ENCODE measurements at places on chromosomes 6 and 20.

GRCh38 chr6:64290867-64291266 lies 655.3 kb downstream of the PHF3 start:
- no peak for DNase-seq

DNA sequence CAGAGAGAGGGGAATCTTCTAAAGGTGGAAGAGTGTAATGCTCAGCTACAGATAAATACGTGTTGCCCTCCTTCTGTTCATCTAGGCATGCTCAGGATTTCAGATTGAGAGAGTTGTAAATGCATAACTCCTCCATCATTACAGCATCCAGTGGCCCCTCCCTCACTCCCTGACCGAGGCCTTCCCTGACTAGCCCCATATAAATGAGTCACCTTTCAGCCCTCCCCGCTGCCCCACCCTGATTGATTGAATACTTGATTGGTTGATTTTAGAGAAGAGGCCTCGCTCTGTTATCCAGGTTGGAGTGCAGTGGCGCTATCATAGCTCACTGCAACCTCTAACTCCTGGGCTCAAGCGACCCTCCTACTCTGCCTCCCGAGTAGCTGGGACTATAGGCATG lies 193.7 kb downstream of the EYA2 start:
- DNase-seq, result no peak

DNA sequence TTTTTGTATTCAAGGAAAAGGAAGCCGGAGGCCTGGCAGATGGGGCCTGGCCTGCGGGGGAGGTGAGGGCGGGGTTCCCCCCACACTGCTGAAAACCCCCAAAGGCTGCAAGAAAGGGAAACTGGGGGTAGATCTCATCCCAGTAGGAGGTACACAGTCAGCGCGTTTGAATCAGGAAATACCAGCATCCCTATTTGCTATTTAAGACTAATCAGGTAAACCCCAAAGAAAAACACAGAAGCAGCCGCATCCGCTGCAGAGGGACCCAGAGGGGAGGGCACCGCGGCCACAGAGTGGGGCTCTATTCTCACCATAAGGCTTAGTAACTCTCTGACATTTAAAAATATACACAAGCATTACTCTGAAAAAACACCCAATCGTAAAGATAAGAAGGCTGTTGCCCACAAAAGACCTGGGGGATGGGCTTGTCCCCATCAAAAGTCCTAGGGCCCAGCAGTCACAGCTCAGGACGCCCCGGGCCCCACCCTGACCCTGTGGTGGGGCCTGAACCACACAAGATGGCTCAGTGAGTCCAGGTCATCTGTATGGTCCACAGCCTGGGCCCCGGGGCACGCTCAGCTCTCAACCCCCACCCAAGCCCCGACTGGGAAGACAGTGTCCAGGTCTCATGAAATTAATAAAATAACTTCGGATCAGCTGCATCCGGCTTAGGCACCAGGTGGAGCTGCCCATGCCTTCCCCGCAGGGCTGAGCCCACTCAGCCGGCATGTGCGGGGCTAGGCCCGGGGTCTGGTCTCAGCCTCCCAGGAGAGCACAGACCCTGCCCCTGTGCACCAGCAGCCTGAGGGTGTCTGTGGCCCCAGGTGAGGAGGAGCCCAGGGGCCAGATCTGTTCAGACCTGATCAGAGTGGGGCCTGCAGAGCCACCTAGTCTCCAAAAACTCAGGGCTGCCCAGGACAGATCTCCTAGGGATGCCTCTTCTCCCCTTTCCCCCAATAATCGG lies 31.0 kb downstream of the KCNQ2 start:
- DNase-seq, result peak; percentile 89

GRCh38 chr6:106614592-106615257 lies 14.6 kb downstream of the RTN4IP1 start:
- DNase-seq, result no peak

DNA sequence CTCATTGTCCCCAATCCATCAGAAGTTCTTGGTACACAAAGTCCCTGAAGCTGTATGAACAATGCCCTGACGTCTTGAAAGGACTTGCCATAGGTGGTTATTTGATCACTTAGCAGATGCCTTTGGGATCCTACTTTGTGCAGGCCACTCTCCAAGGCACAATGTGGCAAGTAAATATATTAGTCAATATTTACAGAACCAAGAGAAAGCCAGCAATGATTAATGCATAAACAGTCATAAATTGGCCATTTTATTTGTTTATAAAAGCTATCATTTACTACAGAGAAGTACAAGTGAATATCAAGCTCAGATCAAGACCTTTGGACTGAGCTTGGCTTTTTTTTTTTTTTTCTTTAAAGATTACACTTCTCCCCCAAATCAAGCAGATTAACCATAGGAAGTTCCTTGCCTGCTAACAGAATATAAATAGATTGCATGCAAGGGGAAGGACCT lies 161.8 kb downstream of the MTHFD1L start:
- no peak for DNase-seq

DNA sequence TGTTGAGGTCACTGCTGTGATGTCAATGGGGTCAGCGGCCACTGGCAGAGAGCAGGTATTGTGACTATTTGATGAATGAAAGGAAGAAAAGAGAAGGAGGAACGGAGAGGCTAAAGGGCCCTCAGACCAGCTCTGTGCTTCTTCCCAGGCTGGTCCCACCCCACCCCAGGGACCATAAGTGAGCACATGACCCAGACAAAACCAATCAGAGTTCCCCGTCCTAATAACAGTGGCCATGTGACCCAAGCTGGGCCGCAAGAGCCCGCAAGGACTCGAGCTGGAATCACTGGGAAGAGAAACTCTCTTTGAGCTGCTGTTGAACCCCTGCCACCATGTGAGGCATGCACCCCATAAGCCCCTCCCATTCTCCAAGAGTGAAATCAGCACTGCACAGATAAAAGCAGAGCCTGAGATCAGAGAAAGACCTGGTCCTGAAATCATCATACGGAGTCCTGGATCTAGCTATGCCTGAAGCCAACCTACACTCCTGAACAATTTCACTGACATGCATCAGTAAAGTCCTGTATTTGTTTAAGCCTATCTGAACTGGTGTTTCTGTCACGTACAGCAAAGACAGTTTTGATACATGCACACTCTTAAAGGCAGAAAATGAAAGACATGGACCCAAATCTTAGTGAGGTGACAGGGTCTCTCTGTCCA lies 90.2 kb downstream of the PREX1 start:
- no peak for DNase-seq

DNA sequence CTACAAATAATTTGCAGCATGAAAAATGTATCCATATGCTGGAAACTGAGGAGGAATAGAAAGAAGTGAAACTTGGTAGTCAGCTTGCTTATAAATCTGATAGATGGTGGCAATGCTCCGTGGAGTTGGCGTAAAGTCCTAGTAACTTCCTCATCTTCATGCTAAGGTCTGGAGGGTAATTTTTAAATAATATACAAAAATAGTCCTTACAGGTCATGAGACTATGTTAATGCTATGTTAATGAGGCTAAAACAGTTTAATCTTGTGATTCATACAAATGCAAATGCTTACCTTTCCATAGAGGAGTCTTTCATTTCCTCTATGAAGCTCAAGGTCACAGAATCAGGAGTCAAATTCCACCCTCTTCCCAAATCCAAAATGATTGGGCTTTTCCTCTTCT lies 9.4 kb upstream of the CRIP3 start:
- DNase-seq, result no peak

DNA sequence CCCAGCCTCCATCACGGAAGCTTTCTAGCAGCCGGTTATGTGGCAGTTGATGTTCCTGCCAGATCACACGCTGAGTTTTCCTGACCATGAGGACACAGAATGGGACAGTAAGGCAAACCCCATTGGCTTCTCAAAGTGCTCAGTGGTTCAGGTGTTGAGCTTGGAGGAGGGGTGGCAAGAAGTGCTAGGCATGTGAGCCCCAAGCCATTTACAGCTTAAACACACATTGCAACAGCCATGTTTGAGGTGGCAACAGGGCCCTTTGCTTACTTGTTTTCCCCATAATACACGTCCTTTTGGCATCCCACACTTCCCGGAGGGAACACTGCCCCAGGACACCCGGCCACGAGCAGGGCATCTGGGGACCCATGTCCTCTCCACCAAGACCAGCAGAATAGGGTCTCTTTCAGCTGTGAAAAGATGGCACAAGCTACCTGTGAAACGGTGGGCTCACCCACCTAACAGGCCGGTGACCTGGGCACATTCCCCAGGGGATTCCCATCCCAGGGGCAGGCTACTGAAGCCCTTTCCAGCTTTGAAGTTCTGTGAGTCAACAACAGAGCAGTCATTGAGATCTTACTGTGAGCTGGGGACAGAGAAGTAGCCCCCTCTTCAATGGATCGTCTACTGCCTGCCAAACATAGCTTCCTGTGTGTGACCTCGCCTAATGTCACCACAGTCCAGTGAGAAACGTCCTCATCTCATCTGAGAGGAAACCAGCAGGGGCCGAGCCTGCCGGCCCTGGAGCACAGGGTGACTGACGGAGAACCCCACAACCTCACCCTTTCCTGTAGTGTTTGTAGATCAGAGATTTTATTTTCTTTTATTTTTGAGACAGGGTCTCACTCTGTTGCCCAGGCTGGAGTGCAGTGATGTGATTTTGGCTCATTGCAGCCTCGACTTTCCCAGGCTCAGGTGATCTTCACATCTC lies 4.0 kb upstream of the TLDC2 start:
- DNase-seq, result no peak

GRCh38 chr6:32181915-32182529 lies 2.0 kb downstream of the AGER start:
- DNase-seq, result no peak

DNA sequence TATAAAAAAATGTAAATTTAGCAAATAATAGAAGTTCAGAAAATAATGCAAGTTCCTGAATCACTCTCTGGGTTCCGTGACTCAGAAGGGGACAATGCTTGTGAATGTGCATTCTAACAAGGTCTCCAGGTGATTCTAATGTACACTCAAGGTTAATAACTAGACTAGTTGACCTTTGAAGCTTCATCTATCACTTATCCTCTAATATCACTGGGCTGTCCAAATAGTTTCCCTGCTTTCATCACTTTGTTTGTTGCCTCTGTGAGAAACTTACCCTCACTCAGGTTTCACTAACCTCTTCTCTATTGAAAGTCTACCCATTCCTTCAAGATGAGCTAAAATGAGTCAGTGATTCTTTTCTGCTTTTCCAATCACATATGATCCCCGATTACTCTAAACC lies 189.0 kb downstream of the BTBD9 start:
- DNase-seq, result no peak

- no peak for DNase-seq
Measured at GRCh38 chr20:62758226-62758912, 37.9 kb upstream of the MRGBP start.

- no peak for DNase-seq
Measured at GRCh38 chr6:10521104-10521808, at the start of gene GCNT2. Gene GCNT2 (plus strand): TSS chr6:10521351. CDS start chr6:10528912, 7,561 bp downstream.

DNA sequence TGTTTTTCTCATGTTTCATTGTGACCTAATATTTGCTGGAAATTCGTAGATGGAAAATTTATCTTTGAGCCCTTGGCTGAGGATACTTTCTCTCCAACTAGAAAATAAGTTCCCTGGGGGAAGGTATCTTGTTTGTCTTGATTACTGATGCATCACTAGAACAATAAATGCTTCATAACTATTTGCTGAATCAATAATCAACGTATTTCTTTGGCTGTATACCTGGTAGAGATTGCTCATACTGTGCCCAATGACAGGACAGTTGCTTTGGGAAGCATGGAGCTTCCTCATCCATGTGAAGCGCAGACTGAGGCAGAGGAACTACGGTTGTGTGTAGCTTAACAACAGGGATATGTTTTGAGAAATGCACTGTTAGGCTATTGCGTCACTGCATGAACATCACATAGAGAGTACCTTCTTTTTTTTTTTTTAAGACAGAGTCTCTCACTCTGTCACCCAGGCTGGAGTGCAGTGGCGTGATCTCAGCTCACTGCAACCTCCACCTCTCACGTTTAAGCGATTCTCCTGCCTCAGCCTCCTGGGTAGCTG lies 34.2 kb upstream of the RPN2 start:
- DNase-seq, result no peak

- DNase-seq, result no peak
Measured at GRCh38 chr6:148461986-148462577, 119.4 kb downstream of the SASH1 start.

DNA sequence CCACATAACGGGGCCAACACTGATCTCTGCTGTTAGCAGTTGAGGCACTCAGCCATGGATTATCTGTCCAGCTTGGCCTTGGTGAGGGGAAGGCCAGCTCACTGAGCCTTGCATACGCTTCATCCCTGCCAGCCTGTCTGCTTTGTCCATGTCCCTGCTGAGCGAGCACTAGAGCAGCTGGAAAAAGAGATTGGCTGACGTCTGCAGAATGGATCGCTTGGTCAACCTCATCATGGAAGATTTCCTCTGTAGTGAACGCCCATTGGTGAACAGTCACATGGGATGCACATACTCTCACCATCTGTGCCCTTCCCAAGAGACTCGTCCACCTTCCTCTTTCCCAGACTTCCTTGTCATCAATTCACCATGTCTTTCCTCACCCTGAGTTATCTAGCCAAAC lies 26.9 kb downstream of the MUC22 start:
- no peak for DNase-seq

GRCh38 chr20:39309458-39309857 lies 347.3 kb downstream of the DHX35 start:
- DNase-seq, result no peak

GRCh38 chr6:84150705-84151104 lies 76.7 kb downstream of the CEP162 start:
- DNase-seq, result no peak

- no peak for DNase-seq
Measured at GRCh38 chr6:15264902-15265761, 19.3 kb downstream of the JARID2 start.

GRCh38 chr6:96604420-96604819 lies 41.5 kb downstream of the FHL5 start:
- no peak for DNase-seq

DNA sequence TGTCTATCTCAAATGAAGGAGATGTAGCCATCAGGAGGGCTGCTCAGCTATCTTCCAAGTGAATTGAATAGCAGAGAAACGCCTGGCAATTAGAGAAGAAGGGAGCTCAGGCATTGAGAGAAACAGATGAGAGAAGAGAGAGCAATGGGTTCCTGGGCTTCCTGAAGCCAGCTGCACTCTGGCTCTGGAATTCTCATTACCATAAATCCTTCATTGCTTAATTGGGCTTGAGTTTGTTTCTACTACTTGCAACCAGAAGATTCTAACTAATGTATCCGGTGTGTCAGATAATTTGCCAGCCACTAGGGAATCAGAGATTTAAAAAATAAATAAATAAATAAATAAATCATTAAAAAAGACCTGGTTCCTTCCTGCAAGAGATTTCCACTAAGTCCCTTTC lies 25.0 kb upstream of the CDKAL1 start:
- DNase-seq, result no peak

DNA sequence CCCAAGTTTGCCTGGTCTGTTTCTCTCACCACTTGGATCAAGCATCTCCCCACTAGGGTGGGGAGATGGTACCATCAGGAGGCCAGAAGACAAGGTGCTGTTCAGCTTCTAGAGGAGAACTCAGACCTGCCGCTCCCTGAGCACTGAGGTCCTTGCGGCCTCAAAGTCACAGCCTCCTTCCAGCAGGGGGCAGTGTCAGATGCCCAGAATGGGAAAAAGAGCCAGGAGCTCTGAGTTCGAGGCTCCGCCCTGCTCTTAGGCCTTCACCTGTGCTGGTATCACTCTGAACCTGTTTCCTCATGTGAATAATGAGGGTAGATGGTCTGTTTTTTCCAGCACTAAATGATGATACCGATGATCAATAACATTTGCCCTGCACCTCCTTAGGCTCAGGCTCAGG lies 68.7 kb downstream of the TOX2 start:
- peak; percentile 36 for DNase-seq
